Fibroblast of the aortic adventitia (primary cell): ENCODE measurements at places on chromosomes 1 and 21. TPM values are rescaled to one million over a fixed set of nuclear protein-coding genes. Genes with fewer than 3 reads are reported as not detected.

The WDR26 gene
- 57.7 and 88.6 TPM in 2 replicates for total RNA-seq

The FRRS1 gene
- 17.1 and 24.7 TPM in 2 replicates for total RNA-seq

The SRP9 gene
- total RNA-seq: 117 and 330 TPM in 2 replicates

The OR11L1 gene
- total RNA-seq: not detected in 2 replicates

The UTS2 gene
- not detected in 2 replicates for total RNA-seq

The SPRR3 gene
- total RNA-seq: not detected in 2 replicates

The SDC3 gene
- total RNA-seq: 26.8 and 47.5 TPM in 2 replicates

The GJC2 gene
- 2.0 and 2.6 TPM in 2 replicates for total RNA-seq

The AADACL4 gene
- total RNA-seq: not detected in 2 replicates

The AHCTF1 gene
- total RNA-seq: 26.5 and 38.7 TPM in 2 replicates

The TTC24 gene
- total RNA-seq: not detected in 2 replicates

The RNF2 gene
- total RNA-seq: 17.7 and 27.0 TPM in 2 replicates

The LCE1D gene
- total RNA-seq: not detected in 2 replicates

The ADAR gene
- total RNA-seq: 114 and 115 TPM in 2 replicates
